ENCODE measurements at places on chromosomes 6 and 20. TPM values are rescaled to one million over a fixed set of nuclear protein-coding genes. Genes with fewer than 3 reads are reported as not detected.

Gene MAP3K5
- 1.7 TPM for total RNA-seq

- no peaks in the 10 kb centered on the region for H3K27me3 ChIP-seq
- H3K4me3 ChIP-seq: no peak overlapping the region
- H3K4me1 ChIP-seq: peaks cover 11% of the 10 kb centered on the region
- H3K27ac ChIP-seq: no peak overlapping the region
- H3K36me3 ChIP-seq: no peaks in the 10 kb centered on the region
These were observed 240.3 kb downstream of the TPBG start for GRCh38 chr6:82603871-82604270.

DNA sequence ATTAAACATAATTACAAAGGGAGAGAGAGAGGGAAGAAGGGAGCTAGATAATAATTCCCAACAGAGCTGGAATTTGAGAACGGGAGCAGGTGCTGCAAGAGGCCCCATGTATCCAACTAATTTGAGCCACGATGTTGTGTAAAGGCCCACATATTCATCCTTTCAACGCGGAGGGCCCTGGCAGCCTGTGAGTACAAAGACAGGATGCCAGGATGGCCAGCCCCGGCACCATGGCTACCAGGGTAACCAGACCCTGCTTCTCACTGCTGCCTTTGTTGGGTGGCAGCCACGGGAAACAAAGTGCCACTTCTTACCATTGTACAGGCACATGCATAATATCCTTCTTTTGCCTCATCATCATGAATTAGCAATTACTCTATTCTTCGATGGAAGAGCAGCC is 492.0 kb upstream of the NRSN1 start:
- no peak overlapping the region for H3K4me3 ChIP-seq
- no peak for DNase-seq
- H3K4me1 ChIP-seq: no peaks in the 10 kb centered on the region
- no peaks in the 10 kb centered on the region for H3K36me3 ChIP-seq
- no peak overlapping the region for H3K27ac ChIP-seq

GRCh38 chr20:17698384-17698783 is 1.4 kb upstream of the BANF2 start:
- H3K27ac ChIP-seq: no peak overlapping the region
- no peak overlapping the region for H3K4me3 ChIP-seq

DNA sequence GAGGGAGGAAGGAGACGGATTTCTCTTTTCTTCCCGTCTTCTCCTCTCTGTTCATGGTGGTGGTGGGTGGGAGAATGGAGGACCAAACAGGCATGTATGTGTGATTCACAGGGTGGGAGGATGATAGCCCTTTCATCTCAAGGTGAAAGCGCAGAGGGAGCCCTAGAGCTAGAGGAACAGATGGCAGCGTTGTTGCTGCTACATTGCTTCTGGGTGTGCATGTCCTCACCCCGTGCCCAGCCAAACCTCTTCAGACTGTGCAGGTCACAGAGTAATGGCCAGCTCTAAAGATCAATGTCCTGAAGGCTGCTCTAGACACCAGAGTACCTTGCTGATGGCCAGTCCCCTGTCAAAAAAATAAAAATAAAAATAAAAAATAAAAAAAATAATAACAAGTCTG is 301.8 kb downstream of the TBC1D7 start:
- H3K27ac ChIP-seq: peak overlapping the region; percentile 38
- no peaks in the 10 kb centered on the region for H3K4me1 ChIP-seq
- H3K4me3 ChIP-seq: no peak overlapping the region

- no peak for DNase-seq
- H3K27ac ChIP-seq: no peak overlapping the region
- no peaks in the 10 kb centered on the region for H3K27me3 ChIP-seq
- peaks cover 16% of the 10 kb centered on the region for H3K4me1 ChIP-seq
- no peak overlapping the region for H3K4me3 ChIP-seq
- no peaks in the 10 kb centered on the region for H3K36me3 ChIP-seq
These were observed 434.1 kb downstream of the RFPL4B start for GRCh38 chr6:112781241-112781640.

Gene VARS1
- total RNA-seq: 177 TPM

DNA sequence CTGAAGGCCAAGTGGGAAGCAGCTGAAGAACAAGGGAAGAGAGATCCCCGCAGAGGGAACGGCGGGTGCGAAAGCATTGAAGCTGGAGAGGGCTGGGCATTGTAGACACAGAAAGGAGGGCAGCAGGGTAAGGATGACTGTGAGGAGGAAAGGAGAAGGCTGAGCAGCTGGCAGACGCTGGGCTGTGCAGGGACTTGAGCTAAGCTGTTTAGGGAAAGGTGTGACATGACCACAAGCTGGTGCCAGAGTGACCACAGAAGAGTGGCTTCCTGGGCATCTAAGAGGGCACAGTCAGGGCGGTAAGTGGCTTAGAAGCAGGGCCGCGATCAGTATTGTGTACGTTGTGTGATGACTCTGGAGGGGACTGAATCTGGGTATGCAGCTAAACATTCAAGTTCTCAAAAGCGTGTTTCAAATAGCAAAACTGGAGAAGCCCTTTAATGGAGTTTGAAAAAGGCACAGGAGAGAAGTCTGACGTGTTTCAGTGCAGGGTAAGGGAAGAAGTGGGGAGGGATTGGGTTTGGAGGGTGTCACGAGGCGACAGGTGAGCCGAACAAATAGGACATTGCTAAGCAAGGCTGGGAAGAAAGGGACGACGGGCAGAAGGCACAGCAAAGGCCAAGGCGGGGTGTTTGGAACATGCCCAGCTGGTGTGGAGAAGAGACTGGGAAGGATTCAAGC is 46.1 kb upstream of the ARFGEF2 start:
- no peak for DNase-seq
- H3K36me3 ChIP-seq: no peaks in the 10 kb centered on the region
- no peak overlapping the region for H3K4me3 ChIP-seq
- H3K27me3 ChIP-seq: no peaks in the 10 kb centered on the region

DNA sequence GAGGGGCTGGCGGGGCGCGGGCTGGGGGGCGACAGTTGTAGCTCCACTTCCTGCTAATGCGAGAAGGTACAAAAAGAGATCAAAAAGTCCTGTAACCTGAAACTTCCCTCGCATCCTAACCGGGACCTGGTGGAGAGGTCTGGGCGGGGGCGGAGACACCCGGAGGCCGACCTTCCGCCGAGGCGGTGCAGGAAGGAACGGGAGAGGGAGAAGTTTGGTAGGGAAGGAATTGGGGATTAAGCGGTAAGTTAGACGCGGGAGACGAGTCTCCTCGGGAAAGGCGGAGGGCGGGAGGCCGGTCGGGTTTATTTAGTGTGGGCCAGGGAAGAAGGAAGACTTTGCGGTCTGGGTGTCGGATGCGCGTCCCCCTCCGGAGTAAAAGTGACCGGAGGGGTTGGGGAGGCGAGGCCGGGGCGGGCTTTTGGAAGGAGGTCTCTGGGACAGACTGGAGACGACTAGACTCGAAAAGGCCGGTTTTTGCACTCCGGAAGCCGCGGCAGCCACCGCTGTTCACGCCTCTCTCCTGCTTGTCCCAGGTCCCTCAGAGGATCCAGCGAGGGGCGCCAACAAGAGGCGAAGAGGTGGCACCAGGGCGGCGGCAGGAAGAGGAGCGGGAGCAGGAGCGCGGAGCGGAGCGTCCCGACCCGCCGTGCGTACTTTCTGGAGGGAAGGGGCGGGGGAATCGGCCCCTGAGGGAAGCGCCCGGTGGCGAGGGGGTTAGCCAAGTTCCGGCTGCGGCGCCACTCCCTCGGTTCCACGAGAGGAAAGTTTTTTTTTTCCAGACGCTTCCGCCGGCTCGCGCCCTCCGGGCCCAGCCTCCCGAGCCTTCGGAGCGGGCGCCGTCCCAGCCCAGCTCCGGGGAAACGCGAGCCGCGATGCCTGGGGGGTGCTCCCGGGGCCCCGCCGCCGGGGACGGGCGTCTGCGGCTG is 734 bp downstream of the TPBG start:
- H3K27me3 ChIP-seq: peaks cover 3% of the 10 kb centered on the region
- H3K4me3 ChIP-seq: peak overlapping the region; percentile 93
- peaks cover 29% of the 10 kb centered on the region for H3K4me1 ChIP-seq
- H3K27ac ChIP-seq: peak overlapping the region; percentile 97
- peak; percentile 65 for DNase-seq

DNA sequence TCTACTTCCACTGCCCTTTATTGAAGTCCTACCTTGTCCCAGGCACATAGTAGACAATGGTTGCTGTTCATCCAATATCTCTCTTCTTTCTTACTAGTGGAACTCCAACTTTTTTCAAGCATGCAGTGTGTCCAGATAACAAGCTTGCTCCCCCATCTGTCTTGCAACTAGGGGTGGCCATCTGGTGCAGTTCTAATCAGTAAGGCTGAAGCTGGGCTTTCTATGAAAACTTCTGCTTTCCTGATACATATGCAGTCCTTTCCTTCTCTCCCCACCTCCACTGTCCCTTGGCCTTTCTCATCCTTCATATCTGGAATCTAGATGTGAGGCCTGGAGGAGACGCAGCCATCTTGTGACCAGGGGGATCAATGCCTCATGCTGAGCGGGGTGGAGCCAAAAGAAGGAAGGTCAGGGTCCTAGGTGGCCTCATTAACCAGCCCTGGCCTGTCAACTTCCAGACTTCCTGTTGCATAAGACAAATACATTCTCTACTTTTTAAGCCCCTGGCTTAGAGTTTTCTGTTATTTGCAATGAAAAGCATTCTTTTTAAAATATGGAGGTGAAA is 59.6 kb upstream of the ZFP64 start:
- H3K4me3 ChIP-seq: no peak overlapping the region
- H3K36me3 ChIP-seq: peaks cover 2% of the 10 kb centered on the region
- peaks cover 7% of the 10 kb centered on the region for H3K27me3 ChIP-seq
- no peak overlapping the region for H3K27ac ChIP-seq

- H3K4me1 ChIP-seq: no peaks in the 10 kb centered on the region
- no peak for DNase-seq
- no peaks in the 10 kb centered on the region for H3K27me3 ChIP-seq
- H3K36me3 ChIP-seq: no peaks in the 10 kb centered on the region
- H3K27ac ChIP-seq: peak overlapping the region; percentile 70
These were observed 13.6 kb downstream of the IP6K3 start for GRCh38 chr6:33732817-33733708.

- no peak for DNase-seq
- H3K36me3 ChIP-seq: no peaks in the 10 kb centered on the region
- peaks cover 3% of the 10 kb centered on the region for H3K27me3 ChIP-seq
- H3K27ac ChIP-seq: no peak overlapping the region
- no peak overlapping the region for H3K4me3 ChIP-seq
- peaks cover 5% of the 10 kb centered on the region for H3K4me1 ChIP-seq
These were observed 46.3 kb downstream of the FAM209B start for GRCh38 chr20:56579301-56579710.

Gene CCR6
- not detected for total RNA-seq

Gene PCIF1
- 39.4 TPM for total RNA-seq

DNA sequence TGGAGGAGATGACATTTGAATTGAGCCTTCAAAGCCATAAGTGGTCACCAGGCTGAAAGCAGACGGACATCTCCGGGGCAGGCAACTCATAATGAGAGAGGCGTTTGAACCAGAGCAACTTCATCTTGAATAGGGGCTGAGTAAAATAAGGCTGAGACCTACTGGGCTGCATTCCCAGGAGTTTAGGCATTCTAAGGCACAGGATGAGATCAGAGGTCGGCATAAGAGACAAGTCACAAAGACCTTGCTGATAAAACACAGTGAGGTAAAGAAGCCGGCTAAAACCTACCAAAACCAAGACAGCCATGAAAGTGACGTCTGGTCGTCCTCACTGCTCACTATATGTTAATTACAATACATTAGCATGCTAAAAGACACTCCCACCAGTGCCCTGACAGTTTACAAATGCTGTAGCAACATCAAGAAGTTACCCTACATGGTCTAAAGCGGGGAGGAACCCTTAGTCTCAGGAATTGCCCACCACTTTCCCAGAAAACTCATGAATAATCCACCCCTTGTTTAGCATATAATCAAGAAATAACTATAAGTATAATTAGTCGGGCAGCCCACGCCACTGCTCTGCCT is 194.7 kb upstream of the SOX4 start:
- H3K27ac ChIP-seq: 0 out of 2 replicates have a peak overlapping the region, but pooled peaks have one; percentile 8
- no peaks in the 10 kb centered on the region for H3K27me3 ChIP-seq
- DNase-seq: no peak
- no peaks in the 10 kb centered on the region for H3K36me3 ChIP-seq

Data from WTC11 (cell line).